ENCODE measurements at places on chromosomes 1 and 21. TPM values are rescaled to one million over a fixed set of nuclear protein-coding genes. Genes with fewer than 3 reads are reported as not detected.

DNA sequence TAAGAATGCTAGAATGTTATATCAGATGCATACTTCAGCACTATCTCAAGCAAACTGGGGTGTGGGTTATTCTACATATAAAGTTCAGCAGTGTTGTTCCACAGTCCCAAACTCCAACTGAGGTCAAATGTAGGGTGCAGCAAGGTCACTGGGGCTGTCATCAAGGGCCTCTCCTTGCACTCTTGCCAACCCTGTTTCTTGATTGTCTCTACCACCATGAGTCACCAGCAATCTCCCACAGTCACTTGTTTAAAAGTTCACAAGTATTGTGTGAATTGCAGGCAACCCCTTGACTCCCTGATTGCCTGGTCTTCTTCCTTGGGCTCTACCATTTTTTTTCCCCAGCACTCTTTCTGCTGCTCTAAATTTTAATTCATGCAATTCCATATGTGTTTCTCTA, 10.6 kb downstream of the METTL18 start:
- no peak for DNase-seq

DNA sequence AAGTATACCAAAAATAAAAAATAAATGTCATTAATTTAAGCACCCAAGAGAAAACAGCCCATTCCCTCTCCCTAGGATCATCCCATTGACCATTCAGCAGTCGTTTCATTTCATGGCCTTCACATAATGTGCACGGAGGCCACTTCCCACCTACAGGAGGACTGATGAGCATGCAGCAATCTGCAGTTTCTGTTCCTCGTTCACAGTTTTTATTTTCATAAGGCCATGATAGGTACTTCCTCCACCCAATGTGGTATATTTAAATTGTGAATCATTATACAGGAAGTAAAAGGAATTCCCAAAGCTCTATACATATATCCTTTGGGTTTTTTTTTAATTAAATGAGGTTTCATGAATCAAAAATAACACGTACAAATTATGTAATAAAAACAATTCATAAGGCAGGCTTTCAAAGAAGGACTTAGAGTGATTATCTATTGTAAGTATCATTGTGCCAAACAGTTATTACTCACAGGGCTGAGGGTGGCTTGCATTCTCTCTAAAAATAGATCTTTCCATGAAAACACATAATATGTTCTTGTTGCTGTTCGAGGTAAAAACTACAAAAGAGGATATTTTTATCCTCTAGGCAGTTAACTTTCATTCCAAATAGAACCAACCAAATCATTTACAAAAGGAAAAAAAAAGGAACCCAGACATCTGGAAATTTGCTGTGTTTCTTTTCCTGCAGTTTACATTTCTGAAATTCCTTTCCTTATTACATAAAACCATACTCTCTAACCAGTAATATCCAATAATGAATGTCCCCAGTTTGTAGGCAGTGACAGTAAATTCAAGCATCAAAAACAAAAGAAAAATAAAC, 27.5 kb upstream of the SLC44A3 start:
- no peak for DNase-seq

- DNase-seq = no peak
Observed at GRCh38 chr1:183612407-183612806, 22.1 kb upstream of the NCF2 start.

DNA sequence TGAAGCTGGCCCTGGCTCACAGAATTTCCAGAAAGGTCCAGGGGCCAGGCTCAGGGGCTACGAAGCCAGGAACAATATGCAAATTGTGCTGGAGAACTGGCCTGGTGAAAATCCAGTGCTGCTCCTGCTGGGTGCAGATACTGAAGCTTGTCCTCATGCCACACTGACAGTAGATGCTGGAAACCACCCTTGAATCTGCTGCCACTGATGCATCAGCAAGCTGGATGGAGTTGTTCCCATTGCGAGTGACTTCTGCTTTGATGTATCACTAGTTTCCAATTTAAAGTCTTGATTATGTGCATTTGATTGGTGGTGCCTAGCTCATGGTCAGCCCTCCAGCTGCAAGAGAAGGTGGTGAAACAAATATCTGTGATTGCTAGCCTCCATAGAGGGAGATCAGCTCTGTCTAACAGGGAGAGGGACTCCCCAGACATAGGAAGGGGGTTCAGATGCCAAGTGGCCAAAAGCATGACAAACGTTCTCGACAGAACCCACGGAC, 11.0 kb upstream of the KIAA0040 start:
- no peak for DNase-seq

DNA sequence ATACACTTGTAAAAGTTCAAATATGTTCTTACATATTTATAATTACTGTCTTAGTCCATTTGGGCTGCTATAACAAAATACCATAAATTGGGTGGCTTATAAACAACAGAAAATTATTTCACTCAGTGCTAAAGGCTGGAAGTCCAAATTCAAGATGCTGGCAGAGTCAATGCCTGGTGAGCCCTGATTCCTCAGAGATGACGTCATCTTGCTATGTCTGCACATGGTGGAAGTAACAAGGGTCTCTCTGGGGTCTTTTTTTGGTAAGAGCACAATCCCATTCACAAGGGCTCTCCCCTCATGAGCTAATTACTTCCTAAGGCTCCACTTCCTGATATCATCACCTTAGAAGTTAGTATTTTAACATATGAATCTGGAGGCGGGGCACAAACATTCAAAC, 108.0 kb upstream of the DUSP10 start:
- no peak for DNase-seq

DNA sequence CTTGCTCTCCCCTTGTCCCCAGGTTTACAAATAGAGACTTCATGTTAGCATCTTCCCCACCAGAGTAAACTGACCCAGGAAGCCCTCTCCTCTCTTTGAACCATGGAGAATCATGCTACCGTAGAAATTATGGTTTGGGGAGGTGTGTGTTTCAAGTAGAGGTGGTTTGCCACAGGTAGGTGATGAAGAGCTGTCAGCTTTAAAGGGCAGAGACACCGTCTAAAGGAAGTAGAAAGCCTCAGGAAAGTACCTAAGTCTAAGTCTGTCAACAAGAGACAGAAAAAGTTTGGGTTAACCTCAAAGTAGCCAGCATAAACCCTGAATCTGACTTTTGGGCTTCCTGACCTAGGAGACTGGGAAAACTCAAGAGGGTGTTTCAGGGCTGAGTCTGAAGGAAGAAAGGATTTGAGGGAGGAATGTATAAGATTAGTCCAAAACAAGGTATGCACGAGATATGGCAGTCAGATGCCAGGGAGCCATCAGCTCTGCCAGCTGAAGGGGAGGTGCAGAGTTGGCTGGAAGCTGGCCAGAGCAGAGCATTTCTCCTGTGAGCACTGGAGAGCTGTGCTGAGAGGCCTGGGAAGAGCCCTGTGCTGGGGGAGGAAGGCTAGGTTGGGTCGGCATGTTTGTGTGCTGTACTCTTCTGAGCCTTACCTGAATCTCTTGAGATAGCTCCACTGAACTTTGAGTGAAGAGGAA, 14.3 kb downstream of the ADAMTSL4 start:
- DNase-seq = no peak

The PRAMEF10 gene
- polyA plus RNA-seq = not detected

The CCDC30 gene
- polyA plus RNA-seq = 27.0 TPM

The ANGPTL3 gene
- polyA plus RNA-seq = 6.2 TPM

Measured in renal pelvis (tissue), 12 donors.